Spinal cord (tissue), 10 donors: ENCODE measurements at places on chromosomes 2 and 18. TPM values are rescaled to one million over a fixed set of nuclear protein-coding genes. Genes with fewer than 3 reads are reported as not detected.

DNA sequence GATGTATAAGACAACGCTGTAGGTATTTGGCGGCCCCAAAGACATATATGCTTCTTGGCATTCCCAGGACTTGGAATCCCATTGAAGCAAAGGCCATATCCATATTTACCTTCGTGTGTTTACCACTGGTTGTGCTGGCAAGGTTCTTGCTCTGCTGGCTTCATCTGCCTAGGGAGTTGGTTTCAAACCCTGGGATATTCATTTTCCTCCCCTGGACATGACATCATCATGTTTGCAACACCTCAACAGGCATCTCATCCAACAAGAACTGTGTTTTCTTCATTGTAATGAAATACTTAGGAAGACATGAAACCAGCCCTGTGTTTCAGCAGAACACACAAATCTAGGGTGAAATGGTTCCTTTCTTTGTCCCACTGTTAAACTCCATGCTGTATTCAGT, 77.9 kb upstream of the PHLPP1 start:
- H3K4me1 ChIP-seq = no peaks in the 10 kb centered on the region
- DNase-seq = no peak
- H3K27me3 ChIP-seq = no peaks in the 10 kb centered on the region
- H3K36me3 ChIP-seq = no peaks in the 10 kb centered on the region
- H3K27ac ChIP-seq = no peak overlapping the region

Gene MBD1
- 35.3 TPM for total RNA-seq

Gene SULT1C4
- total RNA-seq = 36.0 TPM

Gene FLACC1
- 7.1 TPM for total RNA-seq

GRCh38 chr2:121078899-121079298, 206.1 kb downstream of the TFCP2L1 start:
- peaks cover 49% of the 10 kb centered on the region for H3K4me1 ChIP-seq
- no peak overlapping the region for H3K4me3 ChIP-seq
- no peaks in the 10 kb centered on the region for H3K36me3 ChIP-seq
- peaks cover 32% of the 10 kb centered on the region for H3K27me3 ChIP-seq
- H3K27ac ChIP-seq = no peak overlapping the region

DNA sequence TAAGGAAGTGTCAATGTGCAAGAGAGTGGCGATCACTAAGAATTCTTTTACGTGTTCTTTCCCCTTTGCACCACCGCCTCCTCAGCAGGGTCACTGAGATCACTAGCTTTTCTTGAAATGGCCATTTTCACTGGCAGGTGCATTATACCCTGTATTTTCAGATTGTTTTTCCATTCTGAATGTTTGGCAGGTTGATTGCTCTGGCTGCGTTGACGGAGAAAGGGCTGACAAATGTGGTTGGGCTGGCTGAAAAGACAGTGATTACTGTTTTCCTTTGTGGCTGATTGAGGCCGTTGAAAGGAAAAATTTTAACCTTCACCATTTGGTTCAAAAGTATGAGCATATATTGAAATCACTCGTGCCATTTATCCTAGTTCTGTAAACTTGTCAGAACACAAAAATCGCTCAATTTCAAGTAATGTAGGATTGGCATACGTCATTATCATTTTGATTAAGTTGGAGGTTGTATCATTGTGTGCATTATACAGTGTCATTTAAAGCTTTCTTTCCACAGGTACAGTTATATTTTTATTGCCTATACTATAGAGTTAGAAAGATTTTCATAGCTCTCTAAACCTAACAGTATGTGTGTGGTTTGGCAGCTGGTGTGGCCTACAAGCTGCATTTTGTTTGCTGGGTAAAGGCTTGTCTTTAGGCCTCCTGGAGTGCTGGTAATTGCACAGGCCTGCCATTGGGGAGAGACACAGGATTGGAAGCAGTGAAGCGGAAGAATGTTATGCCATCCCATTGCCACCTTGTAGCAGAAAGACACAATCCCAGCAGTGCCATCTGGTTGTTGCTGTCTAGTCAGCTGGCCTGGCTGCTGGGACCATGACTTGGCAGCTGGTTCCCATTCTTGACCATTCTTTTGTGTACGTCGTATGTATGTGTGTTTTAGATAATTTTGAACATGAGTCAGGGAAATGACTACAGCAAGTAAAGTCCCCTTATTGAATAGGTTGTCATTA, 36.7 kb downstream of the DYNC1I2 start:
- peaks cover 1% of the 10 kb centered on the region for H3K36me3 ChIP-seq
- no peak overlapping the region for H3K4me3 ChIP-seq
- H3K4me1 ChIP-seq = peaks cover 3% of the 10 kb centered on the region

- no peaks in the 10 kb centered on the region for H3K27me3 ChIP-seq
- no peak for DNase-seq
- no peak overlapping the region for H3K27ac ChIP-seq
- no peak overlapping the region for H3K4me3 ChIP-seq
- no peaks in the 10 kb centered on the region for H3K4me1 ChIP-seq
- H3K36me3 ChIP-seq = no peaks in the 10 kb centered on the region
Measured at GRCh38 chr18:73646196-73646595, 501.4 kb downstream of the FBXO15 start.

Gene CRYGD
- total RNA-seq = 0.83 TPM

GRCh38 chr18:48806551-48807261, 144.1 kb downstream of the SMAD7 start:
- peaks cover 30% of the 10 kb centered on the region for H3K4me1 ChIP-seq
- no peak overlapping the region for H3K4me3 ChIP-seq
- H3K36me3 ChIP-seq = peaks cover 29% of the 10 kb centered on the region
- peak overlapping the region; percentile 20 for H3K27ac ChIP-seq
- H3K27me3 ChIP-seq = no peaks in the 10 kb centered on the region

DNA sequence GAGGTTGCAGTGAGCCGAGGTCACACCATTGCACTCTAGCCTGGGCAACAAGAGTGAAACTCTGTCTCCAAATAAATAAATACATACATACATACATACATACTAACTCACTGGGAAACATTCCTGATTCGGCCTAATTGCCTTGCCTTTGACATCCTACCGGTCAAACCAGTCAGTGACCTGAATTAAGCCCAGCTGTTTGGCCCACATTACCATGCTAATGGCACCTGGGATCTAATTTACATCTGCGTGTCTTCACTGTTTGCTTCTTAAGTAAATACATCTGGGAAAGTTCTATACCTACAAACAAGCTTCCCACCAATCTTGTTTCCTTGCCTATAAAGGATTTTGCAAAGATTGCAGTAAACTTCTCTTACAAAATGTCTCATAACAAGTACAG, 230.2 kb upstream of the ZC3H15 start:
- H3K27me3 ChIP-seq = no peaks in the 10 kb centered on the region
- H3K27ac ChIP-seq = no peak overlapping the region
- no peak for DNase-seq
- H3K4me1 ChIP-seq = no peaks in the 10 kb centered on the region
- H3K4me3 ChIP-seq = no peak overlapping the region

DNA sequence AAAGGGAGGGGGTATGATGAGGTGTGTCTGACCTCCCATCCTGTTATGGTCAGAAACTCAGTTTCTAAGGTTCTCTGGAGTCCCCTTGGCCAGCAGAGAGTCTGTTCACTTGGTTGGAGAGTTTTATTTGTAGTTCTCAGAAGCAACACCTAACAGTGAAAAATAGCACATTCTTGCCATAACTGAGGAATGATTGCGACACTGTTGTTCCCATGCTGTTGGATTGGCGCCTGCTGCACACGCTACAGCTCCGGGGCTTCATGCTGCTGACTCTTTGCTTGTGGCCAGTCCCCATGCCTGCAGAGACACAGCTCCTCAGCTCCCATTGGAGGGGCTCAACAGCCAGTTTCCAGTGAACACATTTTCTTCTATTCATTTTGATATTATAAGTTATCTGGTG, 42.1 kb downstream of the TPGS2 start:
- DNase-seq = no peak
- H3K27me3 ChIP-seq = no peaks in the 10 kb centered on the region
- no peaks in the 10 kb centered on the region for H3K4me1 ChIP-seq
- no peak overlapping the region for H3K4me3 ChIP-seq
- H3K36me3 ChIP-seq = peaks cover 2% of the 10 kb centered on the region

- H3K36me3 ChIP-seq = no peaks in the 10 kb centered on the region
- H3K4me3 ChIP-seq = no peak overlapping the region
- no peak overlapping the region for H3K27ac ChIP-seq
- no peak for DNase-seq
- H3K4me1 ChIP-seq = no peaks in the 10 kb centered on the region
- H3K27me3 ChIP-seq = no peaks in the 10 kb centered on the region
Measured at GRCh38 chr2:160255408-160255807, 55.3 kb upstream of the ITGB6 start.

Gene ANKRD62
- 0.06 TPM for total RNA-seq

- no peak overlapping the region for H3K27ac ChIP-seq
- H3K36me3 ChIP-seq = peaks cover 20% of the 10 kb centered on the region
- no peak for DNase-seq
Measured at GRCh38 chr2:3198119-3198518, 179.5 kb downstream of the EIPR1 start.

DNA sequence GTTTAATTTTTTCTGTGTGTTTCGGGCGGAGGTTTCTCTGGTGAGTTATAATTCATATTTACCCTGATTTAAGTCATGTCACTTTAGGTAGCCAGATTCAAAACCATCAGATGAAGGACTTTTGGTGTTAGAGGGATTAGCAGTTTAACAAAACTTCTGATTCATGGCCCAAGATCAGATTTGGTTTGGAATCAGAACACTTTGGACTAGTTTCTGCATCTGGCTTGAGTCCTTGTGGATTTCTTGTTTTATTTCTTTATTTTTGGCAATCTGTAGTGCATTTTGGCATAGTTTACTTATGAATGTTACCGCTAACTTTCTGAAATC, 3.5 kb downstream of the NEDD4L start:
- H3K36me3 ChIP-seq = no peaks in the 10 kb centered on the region
- DNase-seq = peak; percentile 49
- H3K27ac ChIP-seq = no peak overlapping the region
- no peak overlapping the region for H3K4me3 ChIP-seq
- H3K27me3 ChIP-seq = peaks cover 4% of the 10 kb centered on the region
- peaks cover 12% of the 10 kb centered on the region for H3K4me1 ChIP-seq

Gene ALLC
- total RNA-seq = 8.2 TPM

GRCh38 chr18:22273101-22274039, 104.0 kb downstream of the GATA6 start:
- no peaks in the 10 kb centered on the region for H3K27me3 ChIP-seq
- no peaks in the 10 kb centered on the region for H3K4me1 ChIP-seq
- no peaks in the 10 kb centered on the region for H3K36me3 ChIP-seq
- no peak overlapping the region for H3K27ac ChIP-seq
- no peak for DNase-seq

DNA sequence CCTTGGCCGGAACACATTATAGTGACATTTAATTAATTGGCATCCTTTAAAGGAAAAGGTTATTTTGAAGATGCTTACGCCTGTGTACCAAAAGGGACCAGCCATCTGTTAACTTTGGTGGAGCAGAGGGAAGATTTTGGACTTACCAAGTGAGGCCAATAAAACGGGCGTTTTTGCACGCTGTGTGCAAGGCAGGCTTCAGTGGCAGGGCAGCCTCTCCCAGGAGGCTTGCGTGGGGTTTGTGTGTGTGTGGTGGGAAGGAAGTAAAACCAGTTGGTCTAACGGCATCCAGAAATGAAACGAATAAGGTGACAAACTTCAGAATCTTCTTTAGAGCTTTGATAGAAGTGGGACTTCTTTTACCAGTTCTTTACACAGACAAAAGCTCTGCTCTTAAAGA, 191.7 kb downstream of the PRKCE start:
- no peak for DNase-seq
- no peaks in the 10 kb centered on the region for H3K36me3 ChIP-seq
- H3K27me3 ChIP-seq = no peaks in the 10 kb centered on the region
- H3K27ac ChIP-seq = no peak overlapping the region
- H3K4me1 ChIP-seq = peaks cover 18% of the 10 kb centered on the region

DNA sequence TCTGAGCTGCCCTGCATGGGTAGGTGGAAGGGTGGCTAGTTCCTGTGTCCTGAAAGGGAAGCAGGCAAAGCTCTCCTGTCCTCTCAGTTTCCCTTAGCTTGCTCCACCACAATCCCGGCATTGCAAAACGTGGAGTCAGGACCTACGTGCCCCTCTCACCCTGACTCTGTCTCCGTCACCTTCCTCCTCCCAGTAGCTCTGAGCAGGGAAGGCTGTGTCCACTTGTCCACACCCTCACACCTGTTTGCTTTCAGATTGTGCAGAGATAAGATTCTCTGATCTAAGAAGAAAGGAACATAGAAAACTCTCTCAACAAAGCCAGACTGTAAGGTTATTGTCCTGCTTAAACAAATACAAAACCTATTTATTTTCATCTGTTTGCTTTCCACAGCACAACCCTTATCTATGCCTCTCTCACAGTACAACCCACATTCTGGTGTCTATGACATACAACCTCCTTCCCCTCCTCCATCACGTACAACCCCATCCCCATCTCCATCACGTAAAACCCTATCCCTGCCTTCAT, 79.0 kb downstream of the ALPK2 start:
- H3K4me1 ChIP-seq = no peaks in the 10 kb centered on the region
- H3K4me3 ChIP-seq = no peak overlapping the region
- no peak overlapping the region for H3K27ac ChIP-seq
- H3K36me3 ChIP-seq = no peaks in the 10 kb centered on the region
- H3K27me3 ChIP-seq = no peaks in the 10 kb centered on the region

GRCh38 chr2:143816916-143817315, 687.7 kb downstream of the ARHGAP15 start:
- H3K27ac ChIP-seq = no peak overlapping the region
- no peaks in the 10 kb centered on the region for H3K36me3 ChIP-seq
- H3K4me3 ChIP-seq = no peak overlapping the region

GRCh38 chr2:127086990-127087790, 19.8 kb downstream of the BIN1 start:
- DNase-seq = no peak
- H3K27ac ChIP-seq = peak overlapping the region; percentile 86
- peak overlapping the region; percentile 6 for H3K4me3 ChIP-seq
- no peaks in the 10 kb centered on the region for H3K27me3 ChIP-seq

Gene SRD5A2
- 0.17 TPM for total RNA-seq

DNA sequence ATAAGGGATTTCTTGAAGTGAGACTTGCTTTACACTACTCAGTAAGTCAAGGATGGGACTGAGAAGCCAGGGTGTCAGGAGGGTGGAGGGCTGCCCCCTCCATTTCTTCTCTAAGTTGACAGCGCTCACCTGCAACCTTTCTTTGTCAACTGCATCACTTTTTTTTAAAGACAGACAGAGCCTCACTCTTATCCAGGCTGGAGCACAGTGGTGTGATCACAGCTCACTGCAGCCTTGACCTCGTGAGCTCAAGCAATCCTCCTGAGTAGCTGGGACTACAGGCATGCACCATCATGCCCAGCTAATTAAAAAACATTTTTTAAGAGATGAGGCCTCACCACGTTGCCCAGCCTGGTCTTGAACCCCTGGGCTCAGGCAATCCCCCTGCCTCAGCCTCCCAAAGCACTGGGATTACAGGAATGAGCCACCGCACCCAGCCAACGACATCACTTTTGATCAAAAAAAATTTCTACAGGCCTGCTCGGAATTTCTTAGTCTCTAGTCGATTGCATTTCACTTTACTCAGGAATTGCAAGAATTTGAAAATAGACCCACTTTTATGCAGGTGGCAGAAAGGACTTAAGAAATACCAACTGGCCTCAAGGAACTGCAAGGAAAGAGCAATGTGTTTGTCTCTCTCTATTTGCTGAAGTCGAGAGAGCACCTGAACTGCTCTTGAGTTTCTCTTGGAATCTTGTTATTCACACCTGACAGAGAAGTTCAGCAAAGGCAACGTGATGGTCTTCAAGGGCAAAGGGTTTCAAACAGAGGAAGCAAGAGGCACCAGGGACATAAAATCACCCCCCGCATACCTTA, 101.4 kb downstream of the MYOM1 start:
- no peak overlapping the region for H3K27ac ChIP-seq
- no peak for DNase-seq
- H3K36me3 ChIP-seq = no peaks in the 10 kb centered on the region
- no peak overlapping the region for H3K4me3 ChIP-seq
- H3K4me1 ChIP-seq = no peaks in the 10 kb centered on the region

Gene ADGRF3
- total RNA-seq = 0.11 TPM

Gene ASXL3
- 34.2 TPM for total RNA-seq
